ENCODE measurements at places on chromosomes 11 and 22.

GRCh38 chr11:20156876-20157613 is 3.2 kb downstream of the DBX1 start:
- no peak for DNase-seq

- DNase-seq: no peak
Measured at GRCh38 chr11:2528301-2529050, 83.7 kb downstream of the KCNQ1 start.

DNA sequence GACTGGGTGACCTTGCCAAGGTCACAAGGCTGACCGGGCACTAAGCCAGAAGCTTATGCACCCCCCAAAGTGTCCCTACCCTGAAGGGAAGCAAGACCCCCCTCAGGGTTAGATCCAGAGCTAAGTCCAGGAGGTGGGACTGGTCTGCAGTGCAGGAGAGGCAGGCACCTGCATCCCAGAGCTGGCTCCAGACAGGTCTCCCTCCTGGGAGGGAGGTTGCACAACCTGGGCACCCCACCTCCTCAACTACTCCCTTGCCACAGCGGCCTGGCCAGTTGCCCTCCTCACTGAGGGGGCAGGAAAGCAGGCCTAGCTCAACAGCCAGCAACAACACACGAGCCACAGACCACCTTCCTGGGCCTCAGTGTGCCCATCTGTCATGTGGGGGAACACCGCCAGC is 75.0 kb upstream of the TCF20 start:
- no peak for DNase-seq

DNA sequence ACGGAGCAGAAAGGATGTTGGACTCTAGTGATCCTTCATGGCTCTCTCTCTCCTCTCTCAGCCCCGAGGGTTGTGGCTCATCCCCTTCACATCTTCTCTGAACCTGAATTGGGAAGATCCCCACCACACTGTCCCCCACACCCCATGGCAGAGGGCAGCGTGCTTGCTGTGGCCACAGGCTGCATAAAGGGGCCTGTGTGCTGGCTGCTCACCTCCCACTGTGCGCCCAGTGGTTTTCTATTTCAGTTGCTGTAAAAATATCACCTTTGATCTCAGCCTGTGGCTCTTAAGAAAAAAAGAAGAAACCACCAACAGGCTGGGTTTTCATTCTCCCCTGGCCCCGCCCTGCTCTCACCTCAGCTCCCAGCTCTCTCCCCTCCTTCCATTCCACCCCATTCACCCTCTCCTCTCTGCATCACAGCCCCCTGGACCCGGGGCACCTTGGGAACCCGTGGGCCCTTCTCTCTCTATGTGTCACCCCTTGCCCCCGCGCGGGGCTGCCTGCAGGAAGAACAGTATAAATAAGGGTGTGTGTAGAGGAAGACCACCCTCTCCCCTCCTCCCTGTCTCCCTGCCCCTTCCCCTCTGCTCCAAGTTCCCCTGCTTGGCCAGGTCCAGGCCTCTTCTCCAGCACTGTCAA is 25.8 kb upstream of the WNT11 start:
- DNase-seq: no peak

DNA sequence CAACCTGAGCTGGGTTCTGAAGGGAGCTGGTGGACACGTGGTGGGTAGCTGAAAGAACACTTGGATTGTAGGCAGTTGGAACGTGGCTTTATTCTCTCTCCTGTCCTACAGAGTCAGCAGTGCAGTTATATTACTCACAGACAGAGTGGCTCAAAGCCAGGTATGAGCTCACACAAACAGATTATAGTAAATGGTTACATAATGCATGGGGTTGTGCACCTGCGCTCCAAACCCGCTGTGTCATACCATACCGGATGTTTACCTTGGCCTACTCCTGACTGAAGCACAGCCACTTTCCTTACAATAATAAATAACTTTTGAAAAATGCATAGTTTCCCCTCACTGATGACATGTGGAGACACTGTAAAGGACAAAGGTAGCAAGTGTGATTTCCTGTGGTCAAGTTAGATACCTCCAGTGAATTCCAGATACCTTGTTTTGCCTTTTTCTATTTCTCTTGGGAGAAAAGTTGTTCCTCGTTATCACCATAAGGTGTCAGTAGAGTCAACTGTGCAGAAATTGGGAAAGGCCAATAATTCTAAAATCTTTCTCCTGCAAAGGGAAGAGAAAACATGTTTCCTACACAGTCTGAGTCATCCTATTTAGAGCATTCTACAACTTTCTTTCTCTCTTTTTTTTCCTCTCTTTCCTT is 13.5 kb downstream of the MS4A6A start:
- DNase-seq: peak; percentile 22

- DNase-seq: no peak
Measured at GRCh38 chr11:79864882-79865281, 424.1 kb upstream of the TENM4 start.

- DNase-seq: peak; percentile 32
Measured at GRCh38 chr11:10751581-10751940, 515 bp downstream of the CTR9 start.

GRCh38 chr11:74268456-74268855 is 43.0 kb downstream of the P4HA3 start:
- DNase-seq: no peak

GRCh38 chr22:35421121-35421520 is 21.2 kb downstream of the MCM5 start:
- DNase-seq: no peak

DNA sequence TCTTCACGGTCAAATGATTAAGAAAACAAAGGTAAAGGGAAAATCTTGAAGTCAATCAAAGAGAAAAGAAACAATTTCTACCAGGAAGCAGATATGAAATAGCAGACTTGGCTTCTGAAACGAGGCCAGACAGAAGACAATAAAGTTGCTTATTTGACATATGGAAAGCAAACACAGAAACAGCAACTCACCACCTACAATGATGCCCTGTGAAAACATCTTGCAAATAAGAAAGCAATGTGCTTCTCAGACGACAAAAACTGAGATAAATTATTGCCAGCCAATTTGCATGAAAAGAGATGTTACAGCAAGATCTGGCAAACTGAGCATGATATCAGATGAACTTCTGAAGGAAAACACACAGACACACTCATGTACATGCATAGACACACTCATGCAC is 45.9 kb upstream of the CTSC start:
- DNase-seq: no peak

DNA sequence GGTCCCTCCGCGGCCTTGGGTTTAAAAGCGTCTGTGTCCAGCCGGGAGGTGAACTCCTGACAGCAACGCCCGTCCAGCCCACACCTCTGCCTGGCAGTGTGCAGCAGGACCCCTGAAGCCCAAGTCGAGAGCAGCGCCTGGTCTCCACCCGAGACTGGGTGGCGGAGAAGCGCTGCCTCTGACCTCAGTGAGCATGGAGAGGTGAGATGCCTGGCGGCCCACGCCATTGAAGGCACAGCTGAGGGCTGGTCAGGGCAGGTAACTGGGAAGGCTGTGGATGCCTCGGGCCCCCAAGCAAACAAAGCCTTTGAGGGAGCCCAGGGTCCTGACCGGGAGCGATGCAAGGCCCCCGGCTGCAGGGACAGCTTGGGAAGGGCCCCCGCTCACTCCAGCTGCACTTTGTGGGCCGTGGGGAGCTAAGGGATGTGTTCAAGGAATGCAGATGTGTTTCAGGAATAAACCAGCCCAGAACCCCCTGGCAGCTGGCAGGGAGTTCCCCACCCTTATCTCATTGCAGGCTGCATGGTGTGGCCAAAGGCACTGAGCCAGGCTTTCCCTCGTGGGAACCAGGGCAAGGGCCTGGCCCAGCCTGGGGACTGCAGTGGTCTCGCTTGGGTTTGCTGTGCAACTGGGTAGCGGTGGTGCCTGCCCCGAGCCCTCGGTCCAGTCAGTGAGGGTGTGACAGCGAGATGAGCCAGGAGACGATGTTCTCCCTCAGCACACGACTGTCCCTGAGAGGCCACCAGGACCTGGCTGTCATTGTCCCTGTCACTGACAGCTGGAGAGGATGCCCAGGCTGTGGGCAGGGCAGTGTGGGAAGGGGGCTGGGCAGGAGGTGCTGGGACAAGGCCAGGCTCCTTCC is 92.5 kb downstream of the WNT7B start:
- no peak for DNase-seq

GRCh38 chr22:50720301-50721256 is 17.4 kb upstream of the ACR start:
- peak; percentile 48 for DNase-seq

DNA sequence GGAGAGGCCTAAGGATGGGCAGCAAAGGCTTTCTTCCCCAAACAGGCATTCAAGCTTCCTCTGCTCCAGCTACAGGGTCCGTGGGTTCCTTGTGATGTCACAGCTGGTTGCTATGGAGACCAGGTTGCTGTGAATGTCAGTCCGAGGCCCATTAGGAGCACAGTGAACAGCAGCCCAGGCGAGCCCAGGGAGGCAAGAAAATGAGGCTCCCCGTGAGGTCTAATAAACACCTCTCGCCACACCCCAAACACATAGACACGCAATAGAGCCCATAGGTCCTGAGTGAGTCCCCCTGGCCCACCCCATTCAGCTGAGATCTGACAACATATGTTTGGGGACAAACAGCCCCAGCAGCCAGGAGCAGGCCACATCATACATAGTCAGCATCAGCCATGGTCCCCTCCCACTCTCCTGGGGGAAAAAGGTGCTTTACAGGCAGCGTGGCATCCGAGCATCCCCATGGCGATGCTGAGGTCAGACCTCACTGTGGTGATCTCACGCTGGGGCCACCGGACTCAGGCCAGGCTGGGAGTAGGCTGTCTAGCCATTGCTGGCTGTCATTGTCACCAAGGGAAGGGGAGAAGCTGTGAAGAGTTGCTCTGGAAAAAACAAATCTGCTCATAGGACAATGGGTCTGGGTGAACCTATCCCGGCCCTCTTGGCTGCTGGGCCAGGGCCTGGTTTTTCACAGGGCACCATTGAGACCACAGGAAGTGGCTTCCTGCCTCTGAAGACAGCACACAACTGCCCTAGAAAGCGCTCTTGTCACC is 23.1 kb upstream of the TP53I11 start:
- DNase-seq: no peak

GRCh38 chr11:65822776-65823528 is 10.8 kb upstream of the SNX32 start:
- DNase-seq: no peak

GRCh38 chr11:32529994-32530588 is 53.5 kb upstream of the EIF3M start:
- DNase-seq: no peak

- no peak for DNase-seq
Measured at GRCh38 chr11:127233998-127234397, 233.4 kb upstream of the KIRREL3 start.

DNA sequence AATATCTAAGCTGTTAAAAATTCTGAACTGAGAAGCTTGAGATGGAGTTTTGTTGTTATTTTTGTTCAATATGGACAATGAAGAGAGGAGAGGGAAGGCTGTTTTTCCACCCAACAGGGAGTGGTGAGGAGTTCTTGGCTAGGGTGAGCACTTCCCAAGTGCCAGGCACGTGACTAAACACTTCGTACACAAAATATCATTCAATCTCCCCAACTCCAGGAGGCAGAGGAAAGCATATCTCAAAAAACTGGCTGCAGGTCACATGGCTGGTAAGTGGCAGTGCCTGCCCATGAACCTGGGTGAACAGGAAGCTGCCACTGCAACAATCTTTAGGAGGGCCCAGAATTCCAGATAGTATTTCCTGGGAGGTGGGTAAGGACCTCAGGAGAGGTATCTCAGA is 11.6 kb downstream of the ELF5 start:
- DNase-seq: peak; percentile 56

- DNase-seq: peak; percentile 42
Measured at GRCh38 chr11:5564259-5565019, 16.1 kb upstream of the OR52H1 start.

GRCh38 chr22:44026630-44027511 is 2.8 kb downstream of the PARVB start:
- DNase-seq: peak; percentile 97

- peak; percentile 99 for DNase-seq
Measured at GRCh38 chr11:65915821-65916251, 3.0 kb downstream of the C11orf68 start.

DNA sequence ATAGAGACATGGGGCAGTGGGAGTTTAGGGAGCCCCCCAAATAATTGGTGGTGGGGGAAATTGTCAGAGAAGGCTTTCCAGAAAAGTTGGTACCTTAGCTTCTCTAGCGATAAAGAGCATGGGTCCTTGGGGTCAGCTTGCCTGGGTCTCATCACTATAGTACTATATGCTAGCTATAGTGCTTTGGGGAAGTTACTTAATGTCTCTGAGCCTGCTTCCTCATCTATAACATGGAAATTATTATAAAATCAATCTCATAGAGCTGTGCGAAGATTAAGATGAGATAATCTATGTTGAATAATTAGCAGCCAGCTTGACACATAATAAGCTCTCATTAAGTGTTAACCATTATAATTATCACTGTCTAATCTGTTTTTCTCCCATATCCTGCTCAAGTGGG is 41.2 kb downstream of the STIM1 start:
- DNase-seq: no peak

DNA sequence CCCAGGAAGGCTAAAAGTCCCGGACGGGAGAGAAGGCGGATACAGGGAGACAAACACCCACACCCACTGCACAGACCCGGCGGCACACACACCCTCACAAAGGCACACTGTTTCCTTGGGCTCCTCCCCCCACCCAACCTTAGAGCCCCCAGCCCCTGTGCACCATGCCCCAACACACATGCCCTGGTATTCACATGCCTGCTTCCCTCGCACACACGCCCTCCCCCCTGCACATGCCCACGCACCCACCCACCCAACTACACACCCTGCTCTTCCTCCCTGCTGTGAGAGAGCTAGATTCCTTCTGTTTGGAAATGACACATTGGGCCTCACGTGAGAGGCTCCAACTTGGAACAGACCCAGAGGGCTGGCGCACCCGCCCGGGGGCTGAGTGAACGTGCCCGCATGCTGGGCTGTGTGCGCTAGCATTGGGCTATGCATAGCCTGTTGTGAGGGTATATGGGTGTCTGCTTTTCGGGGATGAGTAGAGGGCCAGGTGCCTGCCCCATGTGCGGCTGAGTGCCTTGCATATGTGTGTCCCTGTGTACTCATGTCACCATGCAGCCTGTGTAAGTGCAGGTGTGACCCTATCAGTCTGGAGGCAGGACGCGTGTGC is 518 bp upstream of the CHRM1 start:
- peak; percentile 78 for DNase-seq

GRCh38 chr11:73680687-73681086 is 34.3 kb downstream of the PLEKHB1 start:
- no peak for DNase-seq

GRCh38 chr11:57638811-57639320 is 10.8 kb downstream of the YPEL4 start:
- peak; percentile 24 for DNase-seq

DNA sequence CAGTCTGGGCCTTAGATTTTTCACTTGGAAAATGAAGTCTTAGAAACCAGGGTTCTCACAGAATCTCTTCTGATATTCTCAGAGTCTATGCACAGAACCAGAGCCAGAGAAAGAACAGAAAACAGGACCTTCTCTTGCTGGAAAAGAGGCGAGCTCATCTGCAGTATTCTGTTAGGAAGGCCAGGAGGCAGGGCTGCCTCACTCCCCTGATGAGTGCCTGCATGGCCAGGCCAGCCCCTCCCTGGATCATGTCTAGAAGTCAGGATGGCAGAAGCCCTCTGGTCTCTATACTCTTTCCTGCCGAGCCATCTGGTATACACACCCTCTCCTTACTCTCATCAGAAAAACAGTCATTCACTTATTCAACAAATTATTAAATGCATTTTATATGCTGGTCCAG is 723 bp downstream of the OR51M1 start:
- no peak for DNase-seq

GRCh38 chr11:92866679-92867282 is 102.7 kb upstream of the MTNR1B start:
- no peak for DNase-seq
